ENCODE measurements at places on chromosomes 6 and 20. TPM values are rescaled to one million over a fixed set of nuclear protein-coding genes. Genes with fewer than 3 reads are reported as not detected.

- H3K27ac ChIP-seq = no peak within 1 kb of the TSS
- H3K4me3 ChIP-seq = no peak within 1 kb of the TSS
- peaks cover 8% of the 10 kb centered on the region for H3K4me1 ChIP-seq
- peak; percentile 33 for DNase-seq
- peaks cover 41% of the 10 kb centered on the region for H3K27me3 ChIP-seq
Measured at GRCh38 chr20:64035933-64036345, at the start of gene C20orf204. Gene C20orf204 (plus strand): TSS chr20:64036182. CDS start chr20:64036324, 142 bp downstream.

DNA sequence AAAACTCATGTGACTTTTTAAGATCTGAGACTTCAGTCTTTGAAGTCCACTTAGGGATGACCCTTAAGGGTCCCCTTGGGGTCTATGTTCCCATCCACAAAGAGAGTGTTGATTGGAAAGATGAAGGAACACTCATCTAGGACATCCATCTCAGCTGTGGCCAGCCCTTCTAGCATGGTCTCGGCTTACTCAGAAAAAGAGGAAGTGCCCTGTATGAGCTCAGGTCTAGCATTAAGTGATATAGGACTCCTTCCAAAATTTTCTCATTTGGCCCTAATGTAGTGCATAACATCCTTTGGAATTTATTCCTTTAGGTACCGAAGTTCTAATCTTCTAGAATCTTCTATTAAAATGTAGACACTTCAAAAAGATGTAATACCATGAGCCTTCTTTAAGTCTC lies 77.4 kb downstream of the NDUFAF5 start:
- no peaks in the 10 kb centered on the region for H3K36me3 ChIP-seq
- no peak overlapping the region for H3K4me3 ChIP-seq
- H3K4me1 ChIP-seq = no peaks in the 10 kb centered on the region
- no peaks in the 10 kb centered on the region for H3K27me3 ChIP-seq
- DNase-seq = no peak

Gene FAM184A
- 4.2 TPM for total RNA-seq

Gene STXBP5
- 5.3 TPM for total RNA-seq

Gene CST5
- not detected for total RNA-seq

Gene FILIP1
- total RNA-seq = 107 TPM

All from cardiac muscle cell (in vitro differentiated cells and primary cell).